Esophagus squamous epithelium (tissue), 5 donors: ENCODE measurements at places on chromosomes 16 and 17.

DNA sequence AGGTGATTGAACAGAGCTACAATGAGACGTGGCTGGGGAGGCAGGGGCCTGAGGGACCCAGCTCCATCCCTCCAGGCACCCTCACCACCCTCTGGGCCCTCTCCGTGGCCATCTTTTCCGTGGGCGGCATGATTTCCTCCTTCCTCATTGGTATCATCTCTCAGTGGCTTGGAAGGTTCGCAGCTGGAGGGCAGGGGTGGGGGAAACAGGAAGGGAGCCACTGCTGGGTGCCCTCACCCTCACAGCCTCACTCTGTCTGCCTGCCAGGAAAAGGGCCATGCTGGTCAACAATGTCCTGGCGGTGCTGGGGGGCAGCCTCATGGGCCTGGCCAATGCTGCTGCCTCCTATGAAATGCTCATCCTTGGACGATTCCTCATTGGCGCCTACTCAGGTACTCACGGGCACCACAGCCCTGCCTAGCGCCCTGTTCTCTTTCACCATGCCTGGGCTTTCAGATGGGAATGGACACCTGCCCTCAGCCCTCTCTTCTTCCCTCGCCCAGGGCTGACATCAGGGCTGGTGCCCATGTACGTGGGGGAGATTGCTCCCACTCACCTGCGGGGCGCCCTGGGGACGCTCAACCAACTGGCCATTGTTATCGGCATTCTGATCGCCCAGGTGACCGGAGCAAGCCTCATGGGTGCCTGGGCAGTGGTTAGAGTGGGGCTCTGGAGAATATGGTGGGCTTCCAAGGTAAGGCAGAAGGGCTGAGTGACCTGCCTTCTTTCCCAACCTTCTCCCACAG, 2.1 kb downstream of the SLC2A4 start:
- DNase-seq, result no peak

DNA sequence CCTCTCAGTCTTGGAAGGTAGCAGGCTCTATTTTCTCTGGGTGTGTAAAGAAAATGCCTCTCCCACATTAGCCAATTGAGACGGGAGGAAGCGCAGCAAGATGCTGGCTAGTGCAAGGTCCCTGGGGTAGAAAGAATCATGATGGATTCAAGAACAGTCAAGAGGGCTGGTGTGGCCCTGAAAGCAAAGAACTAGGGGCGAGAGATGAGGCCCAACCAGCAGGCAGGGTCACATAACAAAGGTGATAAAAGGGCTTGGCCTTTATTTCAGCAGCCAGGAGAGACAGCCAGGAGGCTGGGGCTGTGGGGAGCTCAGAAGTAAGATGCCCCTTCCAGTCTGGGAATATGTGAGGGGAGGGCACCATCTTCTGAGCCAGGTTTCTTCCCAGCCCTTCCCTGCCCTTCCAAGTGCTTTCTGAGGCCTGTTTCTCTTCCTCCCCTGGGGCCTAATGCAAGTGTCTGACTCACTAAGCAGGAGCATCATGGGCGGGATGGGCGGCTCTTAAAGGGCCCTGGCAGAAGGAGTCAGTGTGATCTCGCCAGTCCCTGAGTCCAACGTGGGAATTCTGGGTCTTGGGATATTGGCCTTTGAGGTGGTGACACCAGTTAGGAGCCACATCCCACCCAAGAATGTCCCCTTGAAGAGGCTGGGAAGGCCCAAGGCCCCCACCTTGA, 3.9 kb upstream of the NLRC5 start:
- no peak for DNase-seq

- DNase-seq, result no peak
These were observed 140.6 kb downstream of the IRF8 start for GRCh38 chr16:86039606-86040005.

DNA sequence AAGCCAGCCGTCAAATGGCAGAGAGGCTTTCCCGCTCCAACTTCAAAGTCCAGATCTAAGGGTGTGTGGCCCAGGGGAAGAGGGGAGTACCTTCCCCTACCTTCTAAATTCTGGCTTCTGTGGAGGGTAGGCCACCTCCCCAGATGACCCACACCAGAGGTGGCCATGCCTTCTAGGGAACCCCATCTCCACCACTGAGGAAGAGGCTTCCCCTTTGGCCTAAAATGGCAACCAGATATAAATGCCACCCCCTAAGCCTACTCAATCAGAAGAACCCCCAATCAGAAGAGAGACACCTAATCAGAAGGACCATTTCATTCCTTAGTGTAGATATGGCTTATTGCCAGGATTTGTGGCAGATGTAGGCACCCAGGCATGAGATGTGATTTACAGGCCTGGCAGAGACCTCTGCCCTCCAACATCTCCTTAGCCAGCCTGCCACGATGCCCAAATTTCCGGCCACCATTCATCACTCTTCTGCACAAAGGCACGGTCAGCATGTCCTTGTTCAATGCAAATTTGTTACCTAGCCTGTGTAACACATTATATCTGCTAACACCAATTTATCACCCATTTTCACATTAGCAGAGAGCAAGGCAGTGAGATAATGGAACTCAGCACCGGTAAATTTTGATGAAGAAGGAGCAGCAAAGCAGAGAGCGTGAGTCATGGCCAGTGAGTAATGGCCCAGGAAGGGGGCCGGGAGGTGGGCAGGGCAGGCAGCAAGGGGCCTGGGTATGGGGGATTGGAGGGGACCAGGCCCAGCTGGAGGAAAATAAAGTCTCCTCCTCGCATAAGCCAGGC, 1.2 kb upstream of the MGAT5B start:
- no peak for DNase-seq

- DNase-seq, result no peak
These were observed 343.8 kb upstream of the RBFOX1 start for GRCh38 chr16:6988846-6989245.

DNA sequence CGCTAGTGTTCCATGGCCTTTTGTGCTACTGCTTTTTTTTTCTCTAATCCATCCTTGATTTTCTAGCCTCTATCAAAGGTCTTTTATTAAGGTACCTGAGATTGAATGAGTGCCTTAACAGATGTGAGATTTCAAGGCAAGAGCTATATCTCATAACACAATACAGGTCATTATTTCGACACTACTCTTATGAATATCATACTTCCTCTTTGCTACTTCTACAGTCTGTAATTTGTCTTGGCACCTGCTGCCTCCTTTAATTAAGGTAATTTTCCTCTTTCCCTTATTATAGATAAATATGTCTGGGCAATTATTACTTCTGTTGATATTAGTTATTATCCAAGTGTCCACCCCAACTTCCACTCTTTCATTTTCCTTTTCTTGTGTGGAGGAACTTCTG, 5.3 kb downstream of the KRT28 start:
- DNase-seq, result no peak

DNA sequence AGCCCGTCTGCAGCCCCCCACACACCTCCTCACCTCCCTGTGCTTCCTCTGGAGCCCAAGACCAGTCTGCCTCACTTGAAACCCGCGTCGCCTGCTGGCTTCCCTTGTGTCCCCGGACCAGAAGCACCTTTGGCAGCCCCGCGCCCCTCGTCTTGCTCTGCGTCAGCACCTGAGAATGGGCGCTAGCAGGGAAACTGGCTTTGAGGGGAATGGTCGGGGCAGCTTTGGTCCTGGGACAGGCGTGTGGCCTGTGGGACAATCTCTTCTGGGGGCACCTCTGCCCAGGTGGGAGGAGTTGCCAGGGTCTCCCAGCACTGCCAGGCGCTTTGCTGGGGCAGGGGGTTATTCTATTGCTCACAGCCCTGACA, 3.6 kb upstream of the MAFG start:
- no peak for DNase-seq

DNA sequence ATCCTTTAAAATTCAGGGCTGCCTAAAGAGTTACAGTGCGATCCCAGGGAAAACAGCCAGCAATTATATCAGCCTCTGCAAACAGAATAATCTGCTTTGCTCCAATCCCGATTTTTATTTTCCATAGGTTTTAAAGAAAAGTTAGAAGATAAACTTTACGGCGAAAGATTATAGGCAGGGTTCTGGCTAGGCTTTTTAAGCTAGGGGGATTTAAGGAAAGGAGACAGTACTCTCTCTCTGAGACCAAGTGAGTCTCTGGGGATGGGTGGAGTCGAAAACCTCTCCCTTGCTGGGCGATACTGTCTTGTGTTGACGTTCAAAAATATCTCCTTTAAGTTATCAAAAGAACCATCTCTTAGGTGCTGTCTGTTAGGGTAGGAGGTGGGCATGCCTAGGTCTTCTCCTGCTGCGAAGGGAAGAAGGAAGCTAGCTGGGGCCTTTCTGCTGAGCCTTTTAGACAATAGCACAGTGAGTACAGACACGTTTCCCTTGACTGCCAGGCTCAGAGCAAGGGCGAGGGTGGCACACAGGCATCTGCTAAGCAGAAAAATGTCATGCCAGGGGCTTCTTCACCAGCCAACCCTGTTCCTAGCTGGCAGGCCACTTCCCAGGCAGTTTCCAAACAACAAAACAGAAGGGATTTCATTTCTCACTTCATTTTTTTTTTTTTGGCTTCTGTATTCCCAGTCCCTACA, 167.9 kb upstream of the MAF start:
- no peak for DNase-seq

DNA sequence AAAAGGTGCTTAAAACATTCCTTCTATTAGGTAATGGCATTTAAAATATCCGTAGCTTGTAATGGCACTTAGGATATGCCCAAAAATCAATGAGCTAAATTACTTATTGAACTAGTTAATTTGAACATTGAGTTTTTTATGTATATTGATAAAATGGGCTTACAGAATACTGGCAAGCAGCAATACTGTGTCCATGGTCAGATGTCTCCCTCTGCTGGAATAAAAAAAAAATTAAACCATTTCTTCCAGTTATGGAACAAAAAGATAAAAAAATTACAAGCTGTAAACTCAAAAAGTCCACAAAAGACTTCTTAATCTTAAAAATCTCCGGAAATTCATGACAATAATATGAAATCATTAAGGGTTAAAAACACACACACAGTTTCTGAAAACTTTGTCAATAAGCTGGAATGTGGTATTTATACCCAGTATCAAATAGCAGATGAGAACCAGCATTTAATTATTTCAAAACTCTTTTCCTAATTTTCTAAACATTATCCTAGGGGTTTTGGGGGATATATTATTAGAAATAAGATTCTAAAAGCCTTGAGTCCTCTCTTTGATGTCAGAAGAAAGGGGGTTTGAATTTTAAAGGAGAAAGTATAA, 21.5 kb upstream of the PSMD7 start:
- DNase-seq, result no peak

DNA sequence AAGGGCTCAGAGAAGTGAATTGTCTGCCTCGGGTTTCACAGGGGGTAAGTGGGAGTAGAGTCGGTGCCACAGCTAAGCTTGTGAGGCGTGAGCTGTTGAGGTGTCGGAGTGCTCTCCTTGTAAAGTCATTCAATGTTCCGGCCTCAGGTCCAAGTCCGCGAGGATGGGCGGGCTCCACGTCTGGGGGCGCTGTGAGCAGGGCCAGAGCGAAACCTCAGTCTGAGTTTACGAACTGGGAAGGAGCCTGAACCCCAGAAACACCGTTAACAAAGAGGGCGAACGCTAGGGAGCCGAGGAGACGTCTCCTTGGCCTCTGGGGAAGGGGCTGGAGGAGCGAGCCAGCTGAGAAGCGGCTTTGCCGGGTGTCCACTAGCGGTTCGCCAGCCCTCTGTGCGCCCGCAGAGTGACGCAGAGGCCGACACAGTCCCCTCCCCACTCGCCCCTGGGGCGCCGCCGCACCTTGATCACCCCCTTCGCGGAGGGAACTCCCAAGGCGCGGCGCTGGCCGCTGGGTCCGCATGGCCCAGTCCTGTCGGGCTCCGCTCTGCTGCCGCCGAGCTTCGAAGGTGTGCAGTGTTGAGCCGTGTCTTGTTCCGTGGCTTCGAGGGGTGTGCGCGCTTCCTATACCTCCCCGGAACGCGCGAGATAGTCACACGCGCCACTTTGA, 4.9 kb downstream of the IRX3 start:
- DNase-seq, result no peak

GRCh38 chr16:24544640-24545039, 5.3 kb downstream of the RBBP6 start:
- DNase-seq, result no peak

DNA sequence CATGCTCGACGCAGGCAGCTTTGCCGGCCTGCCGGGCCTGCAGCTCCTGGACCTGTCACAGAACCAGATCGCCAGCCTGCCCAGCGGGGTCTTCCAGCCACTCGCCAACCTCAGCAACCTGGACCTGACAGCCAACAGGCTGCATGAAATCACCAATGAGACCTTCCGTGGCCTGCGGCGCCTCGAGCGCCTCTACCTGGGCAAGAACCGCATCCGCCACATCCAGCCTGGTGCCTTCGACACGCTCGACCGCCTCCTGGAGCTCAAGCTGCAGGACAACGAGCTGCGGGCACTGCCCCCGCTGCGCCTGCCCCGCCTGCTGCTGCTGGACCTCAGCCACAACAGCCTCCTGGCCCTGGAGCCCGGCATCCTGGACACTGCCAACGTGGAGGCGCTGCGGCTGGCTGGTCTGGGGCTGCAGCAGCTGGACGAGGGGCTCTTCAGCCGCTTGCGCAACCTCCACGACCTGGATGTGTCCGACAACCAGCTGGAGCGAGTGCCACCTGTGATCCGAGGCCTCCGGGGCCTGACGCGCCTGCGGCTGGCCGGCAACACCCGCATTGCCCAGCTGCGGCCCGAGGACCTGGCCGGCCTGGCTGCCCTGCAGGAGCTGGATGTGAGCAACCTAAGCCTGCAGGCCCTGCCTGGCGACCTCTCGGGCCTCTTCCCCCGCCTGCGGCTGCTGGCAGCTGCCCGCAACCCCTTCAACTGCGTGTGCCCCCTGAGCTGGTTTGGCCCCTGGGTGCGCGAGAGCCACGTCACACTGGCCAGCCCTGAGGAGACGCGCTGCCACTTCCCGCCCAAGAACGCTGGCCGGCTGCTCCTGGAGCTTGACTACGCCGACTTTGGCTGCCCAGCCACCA, 9.7 kb downstream of the VASN start:
- DNase-seq, result no peak

DNA sequence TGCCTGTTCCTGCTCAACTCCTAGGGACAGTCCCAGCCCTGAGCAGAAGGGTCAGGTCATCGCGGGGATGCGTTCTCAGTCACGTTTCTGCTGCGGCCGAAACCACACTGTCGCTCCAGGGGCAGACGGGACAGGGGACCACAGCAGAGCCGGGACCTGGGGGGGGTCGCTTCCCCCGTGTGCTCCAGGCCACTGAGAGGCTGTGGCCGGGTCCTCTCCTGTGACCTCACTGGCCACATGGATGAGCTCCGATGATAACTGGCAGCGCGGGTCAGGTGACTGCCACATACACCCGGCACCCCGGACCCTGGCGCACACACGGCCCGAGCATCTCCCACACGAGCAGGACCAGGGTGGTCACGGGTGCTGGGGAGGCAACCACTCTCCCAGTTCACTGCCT, 12.8 kb downstream of the GNPTG start:
- DNase-seq, result no peak

GRCh38 chr17:7774055-7774521, 56.5 kb downstream of the DNAH2 start:
- DNase-seq, result no peak

GRCh38 chr17:64327201-64327930, 63.3 kb downstream of the PECAM1 start:
- no peak for DNase-seq

- no peak for DNase-seq
These were observed 419.4 kb downstream of the PMP22 start for GRCh38 chr17:14845591-14846281.

DNA sequence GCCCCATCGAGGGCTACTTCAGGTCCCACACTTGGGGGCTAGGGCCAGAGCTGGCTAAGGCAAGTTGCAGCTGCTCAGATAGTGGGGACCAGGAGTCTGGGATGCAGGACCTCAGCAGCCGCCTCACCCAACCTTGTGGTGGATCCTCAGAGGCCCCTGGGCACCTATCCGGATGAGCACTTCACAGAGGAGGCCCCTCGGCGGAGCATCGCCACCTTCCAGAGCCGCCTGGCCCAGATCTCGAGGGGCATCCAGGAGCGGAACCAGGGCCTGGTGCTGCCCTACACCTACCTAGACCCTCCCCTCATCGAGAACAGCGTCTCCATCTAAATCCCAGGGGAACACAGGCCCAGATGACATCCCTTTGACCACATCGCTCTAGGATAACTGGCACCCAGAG, 9.4 kb downstream of the ALOX15B start:
- no peak for DNase-seq
